ENCODE measurements at places on chromosomes 7 and 10.
A peak's percentile ranks its signal among the peaks of the same experiment; 100 is the strongest.

GRCh38 chr7:154928136-154929005 is 74.6 kb downstream of the PAXIP1 start:
- peak; percentile 10 for DNase-seq

DNA sequence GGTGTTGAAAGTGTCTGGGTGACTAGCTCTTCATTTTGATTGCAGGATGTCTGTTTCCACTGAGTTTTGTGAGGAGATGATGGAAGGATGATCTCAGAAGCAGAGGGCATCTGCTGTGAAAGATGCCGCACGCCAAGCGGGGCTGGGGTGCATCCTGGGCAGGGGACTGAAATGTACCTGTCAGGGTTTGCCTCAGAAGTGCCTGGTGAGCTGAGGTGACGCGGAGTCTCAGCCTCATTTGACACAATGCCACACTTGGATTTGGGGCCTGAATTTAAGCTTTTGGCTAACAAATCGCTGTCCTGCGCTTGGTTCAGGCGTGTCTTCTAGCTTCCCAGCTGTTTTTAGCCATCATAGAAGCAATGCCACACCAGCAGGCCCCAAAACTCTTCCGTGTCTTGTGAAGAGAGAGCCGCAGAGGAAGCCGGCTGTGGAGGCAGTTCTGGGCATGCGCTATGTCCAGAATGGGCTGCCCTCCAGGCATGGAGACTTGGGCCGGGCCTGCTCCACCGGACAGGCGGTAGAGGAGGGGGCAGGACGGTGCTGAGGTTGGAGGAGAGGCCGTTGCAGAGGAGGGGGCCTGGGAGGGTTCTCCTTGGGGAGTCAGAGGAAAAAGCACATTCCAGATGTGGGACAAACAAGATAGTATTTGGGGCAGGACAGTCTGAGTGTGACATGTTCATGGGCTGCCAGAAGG is 31.2 kb downstream of the WDR86 start:
- DNase-seq = no peak

GRCh38 chr7:95725205-95725604 is 47.1 kb upstream of the DYNC1I1 start:
- no peak for DNase-seq

- DNase-seq = no peak
Measured at GRCh38 chr7:24725554-24726241, 31.6 kb downstream of the GSDME start.

DNA sequence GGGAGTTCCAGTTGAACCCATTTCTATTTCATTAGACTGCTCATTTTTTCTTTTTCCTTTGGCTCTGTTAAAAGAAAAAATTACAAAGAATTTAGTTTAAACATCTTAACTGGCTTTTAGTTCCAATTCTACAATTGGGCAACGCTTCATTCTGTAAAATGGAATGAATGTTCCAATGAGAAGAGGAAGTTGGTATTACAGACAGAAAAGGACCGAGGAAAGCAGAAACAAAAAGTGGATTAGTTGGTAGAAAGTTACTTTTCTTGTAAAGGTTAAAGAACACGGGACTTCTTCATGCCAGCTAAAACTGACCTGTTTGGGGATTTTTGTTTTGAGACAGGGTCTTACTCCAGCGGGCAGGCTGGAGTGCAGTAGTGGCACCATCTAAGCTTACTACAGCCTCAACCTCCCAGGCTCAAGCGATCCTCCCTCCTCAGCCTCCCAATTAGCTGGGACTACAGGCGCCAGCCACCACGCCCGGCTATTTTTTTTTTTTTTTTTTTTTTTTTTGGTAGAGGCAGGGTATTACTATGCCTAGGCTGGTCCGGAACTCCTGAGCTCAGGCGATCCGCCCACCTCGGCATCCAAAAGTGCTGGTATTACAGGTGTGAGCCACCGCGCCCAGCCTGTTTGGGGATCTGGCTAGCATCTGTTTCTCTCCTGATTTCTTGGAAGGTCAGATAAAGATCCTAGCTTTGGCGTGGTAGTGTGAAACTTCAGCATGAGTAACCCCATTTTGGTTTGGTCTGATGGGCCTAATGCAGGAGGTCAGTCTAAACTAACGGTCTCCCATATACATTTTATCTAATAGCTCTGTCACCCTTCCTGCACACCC is 1.3 kb upstream of the VDAC2 start:
- no peak for DNase-seq

GRCh38 chr7:97179454-97180104 is 62.1 kb downstream of the SDHAF3 start:
- peak; percentile 11 for DNase-seq

DNA sequence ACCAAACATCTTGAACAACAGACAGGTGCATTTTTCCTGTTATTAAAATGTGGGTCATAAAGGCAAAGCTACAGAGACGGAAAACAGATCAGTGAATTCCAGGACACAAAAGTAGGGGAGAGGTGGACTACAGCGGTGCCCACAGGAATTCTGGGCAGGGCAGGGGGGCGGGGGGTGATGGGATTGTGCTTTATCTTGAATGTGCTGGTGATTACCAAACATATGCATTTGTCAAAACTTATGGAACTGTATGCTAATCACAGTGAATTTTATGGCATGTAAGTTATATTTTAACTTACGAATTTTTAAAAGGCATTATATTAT is 519.4 kb downstream of the CNTNAP2 start:
- no peak for DNase-seq

DNA sequence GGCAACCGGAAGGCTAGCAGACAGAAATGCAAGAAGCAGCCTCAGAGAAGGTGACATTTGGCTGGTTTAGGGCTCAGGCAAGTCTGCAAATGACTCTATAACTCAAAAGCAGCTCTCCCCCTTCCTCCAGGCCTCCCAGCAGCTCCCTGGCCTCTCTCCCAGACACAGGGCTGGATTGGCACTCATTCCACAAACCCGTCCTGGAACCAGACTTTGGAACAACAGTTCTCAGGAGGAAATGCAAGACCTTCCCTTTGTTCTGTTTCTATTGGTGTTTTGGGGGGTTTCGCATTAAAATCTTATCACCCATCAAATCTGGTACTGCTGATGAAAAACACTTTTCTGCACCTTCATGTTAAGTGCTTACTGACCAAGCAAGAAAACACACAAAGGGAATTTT is 40.3 kb upstream of the EFCAB10 start:
- DNase-seq = no peak

DNA sequence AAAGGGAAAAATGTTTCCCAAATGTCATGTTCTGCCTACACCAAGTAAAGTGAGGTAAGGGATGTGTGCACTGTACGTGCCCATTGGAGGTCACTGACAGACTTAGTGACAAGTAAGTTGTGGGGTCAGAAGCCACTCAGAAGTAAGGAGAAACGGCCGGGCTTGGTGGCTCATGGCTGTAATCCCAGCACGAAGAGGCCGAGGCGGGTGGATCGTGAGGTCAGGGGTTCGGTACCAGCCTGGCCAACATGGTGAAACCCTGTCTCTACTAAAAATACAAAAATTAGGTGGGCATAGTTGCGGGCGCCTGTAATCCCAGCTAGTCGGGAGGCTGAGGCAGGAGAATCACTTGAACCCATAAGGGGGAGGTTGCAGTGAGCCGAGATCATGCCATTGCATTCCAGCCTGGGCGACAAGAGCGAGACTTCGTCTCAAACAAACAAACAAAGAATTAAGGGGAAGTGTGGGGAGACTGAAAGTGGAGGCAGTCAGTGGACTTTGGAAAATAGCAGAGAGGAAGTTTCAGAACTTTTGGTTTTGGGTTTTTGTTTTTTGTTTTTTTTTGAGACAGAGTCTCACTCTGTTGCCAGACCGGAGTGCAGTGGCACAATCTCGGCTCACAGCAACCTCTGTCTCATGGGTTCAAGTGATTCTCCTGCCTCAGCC is 114.8 kb downstream of the WDFY4 start:
- DNase-seq = no peak

- DNase-seq = no peak
Measured at GRCh38 chr10:91690996-91691676, 58.3 kb upstream of the PPP1R3C start.

GRCh38 chr7:31065021-31065593 is 13.0 kb downstream of the ADCYAP1R1 start:
- no peak for DNase-seq

DNA sequence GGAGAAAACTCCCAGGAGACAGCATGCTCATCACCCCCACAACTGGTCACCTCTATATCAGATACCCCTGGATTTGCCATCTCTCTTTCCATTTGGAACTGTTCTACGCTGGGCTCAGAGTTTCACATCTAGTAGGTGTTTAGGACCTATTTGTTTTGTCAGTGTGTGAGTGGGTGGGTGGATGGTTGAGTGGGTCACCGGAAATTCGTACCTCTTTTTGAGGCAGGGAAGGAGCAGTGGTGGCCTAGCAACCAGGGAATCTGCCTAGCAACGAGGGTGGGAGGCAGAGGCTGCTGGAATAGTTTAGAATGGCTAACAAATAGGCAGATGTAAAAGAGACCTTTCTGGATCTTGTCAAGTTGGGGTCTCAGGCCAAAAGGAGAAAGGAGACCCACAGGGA is 23.2 kb upstream of the SLF2 start:
- no peak for DNase-seq

DNA sequence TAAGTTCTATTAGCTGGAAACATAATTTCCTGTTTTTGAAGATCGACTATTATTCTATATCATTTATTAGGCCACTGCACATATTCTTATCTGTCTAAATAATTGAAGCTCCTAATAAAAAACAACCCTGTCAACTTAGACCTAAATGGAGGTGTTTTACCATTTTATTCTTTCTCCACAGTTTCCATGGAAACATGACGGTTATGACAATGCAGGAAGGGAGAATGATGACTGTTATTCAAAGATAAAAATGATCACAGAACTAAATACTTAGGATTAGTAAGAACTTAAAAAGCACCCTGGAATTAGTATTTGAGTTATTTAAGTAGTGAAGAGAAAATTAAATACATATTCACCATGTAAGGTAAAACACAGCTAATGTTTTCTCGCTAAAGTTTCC is 119.9 kb upstream of the DKK1 start:
- no peak for DNase-seq

- no peak for DNase-seq
Measured at GRCh38 chr10:50566150-50566549, 57.6 kb downstream of the SGMS1 start.

DNA sequence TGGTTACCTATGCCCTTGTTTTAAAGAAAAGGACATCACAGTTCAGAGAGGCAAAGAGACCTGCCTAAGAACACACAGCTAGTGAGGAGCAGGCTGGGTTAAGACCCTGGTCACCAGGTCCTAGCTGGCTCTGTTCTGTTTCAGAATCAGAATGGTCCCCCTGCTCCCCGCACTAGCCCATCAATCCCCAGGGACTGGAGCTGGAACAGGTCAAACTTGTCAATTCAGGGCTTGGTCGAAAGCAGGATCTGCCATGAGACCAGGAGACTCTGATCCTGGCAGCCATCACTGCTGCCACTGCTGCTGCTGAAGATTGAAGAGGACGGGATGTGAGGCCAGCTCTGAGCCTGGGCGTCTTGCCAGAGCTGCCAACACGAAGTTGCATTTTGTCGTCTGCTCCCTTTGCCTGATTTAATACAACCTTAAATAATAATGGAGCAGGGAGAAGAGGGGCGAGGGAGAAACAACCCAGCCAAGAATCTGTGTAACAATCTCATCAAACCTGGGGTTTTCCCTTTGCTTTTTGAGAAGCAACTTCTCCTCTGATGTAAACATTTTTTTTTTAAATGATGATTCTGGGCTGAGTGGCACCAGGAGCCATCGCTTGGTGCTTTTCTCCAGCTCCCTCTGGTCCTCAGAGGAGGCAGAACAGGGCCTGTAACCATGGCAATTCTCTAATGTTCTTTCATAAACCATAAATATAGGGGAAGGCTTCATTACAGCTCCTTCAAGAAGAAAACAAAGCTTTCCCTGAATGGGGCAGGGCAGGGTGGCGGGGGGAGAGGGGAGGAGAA is 119.0 kb upstream of the SORCS3 start:
- DNase-seq = no peak

DNA sequence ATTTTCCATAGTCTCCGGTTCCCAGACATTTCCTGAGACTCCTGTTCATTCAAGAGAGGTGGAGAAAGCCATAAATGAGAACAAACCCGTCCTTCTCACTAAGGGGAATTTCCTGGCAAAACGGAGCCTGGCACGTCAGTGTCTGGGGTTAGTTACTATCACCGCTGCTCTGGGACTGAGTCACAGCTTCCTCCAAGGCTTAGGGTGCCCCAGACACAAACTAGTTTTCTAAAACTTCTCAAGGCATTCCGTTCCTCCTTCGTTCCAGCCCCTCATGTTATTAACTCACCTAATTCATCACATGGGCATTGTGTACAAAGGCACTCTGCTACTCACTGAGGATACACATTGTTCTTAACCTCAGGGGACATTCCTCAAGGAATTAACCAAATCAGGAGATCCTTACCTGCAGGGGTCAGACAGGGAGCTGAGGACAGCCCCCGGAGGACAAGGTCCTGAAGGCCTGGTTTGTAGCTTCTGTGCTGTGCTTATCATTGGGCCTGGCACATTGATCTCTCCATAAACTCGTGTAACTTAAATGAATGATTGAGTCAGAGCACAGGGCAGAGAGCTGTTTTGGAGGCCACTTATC is 103.0 kb upstream of the KLF6 start:
- DNase-seq = peak; percentile 54

GRCh38 chr7:135150072-135150782 is 2.4 kb downstream of the TMEM140 start:
- no peak for DNase-seq

DNA sequence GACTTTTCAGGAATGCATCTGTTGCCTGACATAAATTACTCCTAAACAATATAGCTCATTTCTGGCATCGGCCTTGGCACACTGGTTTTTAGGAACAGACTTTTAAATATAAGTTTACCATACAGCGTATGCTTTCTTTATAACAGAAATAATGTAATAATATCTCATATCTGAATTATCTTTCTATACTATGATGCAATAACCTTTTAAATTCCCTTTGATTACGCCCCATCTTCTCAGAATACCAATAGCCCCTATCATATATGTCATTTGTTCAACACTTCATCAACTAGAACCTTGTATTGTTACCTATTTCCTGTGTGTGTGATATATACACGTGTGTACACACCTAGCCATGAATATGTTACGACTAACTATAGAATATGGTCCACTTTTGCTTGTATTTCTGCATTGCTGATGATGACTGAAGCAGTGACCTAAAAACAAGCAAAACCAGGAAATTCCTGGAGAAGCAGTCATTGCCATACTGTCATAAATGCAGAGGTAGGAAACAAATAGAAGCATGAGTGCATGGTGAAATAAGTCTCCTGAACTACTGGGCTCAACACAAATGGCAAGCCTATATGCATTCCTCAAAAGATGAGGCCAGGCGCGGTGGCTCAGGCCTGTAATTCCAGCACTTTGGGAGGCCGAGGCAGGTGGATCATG is 618.4 kb upstream of the NRP1 start:
- DNase-seq = no peak

DNA sequence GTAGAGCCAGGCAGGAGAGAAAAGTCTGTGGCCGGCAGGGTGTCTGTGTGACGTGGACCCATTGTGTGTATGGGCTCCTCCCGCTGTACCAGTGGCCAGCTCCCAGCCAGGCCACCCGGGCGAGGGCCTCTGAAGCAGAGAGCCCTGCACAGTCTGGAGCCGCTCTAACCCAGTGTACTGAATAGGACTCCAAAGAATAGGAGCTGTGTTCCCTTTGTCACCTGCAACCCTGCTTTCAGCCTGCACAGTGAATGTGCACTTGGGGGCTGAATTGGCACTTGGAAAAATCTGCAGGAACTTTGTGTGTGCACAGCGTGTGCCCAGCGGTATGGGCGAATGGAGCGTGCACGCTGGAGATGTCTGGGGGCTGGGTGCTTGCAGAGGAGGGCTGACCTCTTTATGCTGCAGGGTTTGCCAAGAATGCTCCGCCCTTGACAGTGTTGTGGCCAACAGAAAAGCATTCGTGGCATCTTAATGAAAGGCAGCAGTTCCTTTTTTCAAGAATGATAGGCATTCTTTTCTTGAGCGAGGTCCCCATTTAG is 216.2 kb downstream of the AUTS2 start:
- DNase-seq = no peak

- DNase-seq = no peak
Measured at GRCh38 chr10:613271-614138, 76.0 kb downstream of the DIP2C start.
